ENCODE measurements at places on chromosomes 4 and X.

DNA sequence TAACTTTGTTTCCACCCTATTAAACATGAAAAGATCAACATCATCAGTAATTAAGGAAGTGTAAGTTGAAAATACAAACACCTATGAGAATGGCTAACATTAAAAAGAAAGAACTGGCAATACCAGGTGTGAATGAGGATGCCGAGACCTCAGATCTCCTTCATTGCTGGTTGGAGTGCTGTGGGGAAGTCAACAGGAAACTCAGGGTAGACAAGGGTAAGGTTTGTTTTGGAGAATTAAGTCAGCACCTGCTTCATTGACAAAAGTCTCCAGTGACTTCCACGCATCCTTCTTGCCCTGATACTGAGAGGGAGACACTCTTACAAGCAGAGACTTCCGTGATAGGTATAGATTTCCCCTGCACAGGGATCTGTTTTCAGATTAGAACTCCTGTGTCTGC, 106.1 kb downstream of the IRF2 start:
- DNase-seq: no peak

- DNase-seq: no peak
Observed at GRCh38 chr4:77582711-77583110, 22.9 kb upstream of the CXCL13 start.

GRCh38 chr4:16779028-16779675, 119.3 kb downstream of the LDB2 start:
- no peak for DNase-seq

GRCh38 chr4:142367418-142368180, 478.5 kb downstream of the INPP4B start:
- DNase-seq: no peak

DNA sequence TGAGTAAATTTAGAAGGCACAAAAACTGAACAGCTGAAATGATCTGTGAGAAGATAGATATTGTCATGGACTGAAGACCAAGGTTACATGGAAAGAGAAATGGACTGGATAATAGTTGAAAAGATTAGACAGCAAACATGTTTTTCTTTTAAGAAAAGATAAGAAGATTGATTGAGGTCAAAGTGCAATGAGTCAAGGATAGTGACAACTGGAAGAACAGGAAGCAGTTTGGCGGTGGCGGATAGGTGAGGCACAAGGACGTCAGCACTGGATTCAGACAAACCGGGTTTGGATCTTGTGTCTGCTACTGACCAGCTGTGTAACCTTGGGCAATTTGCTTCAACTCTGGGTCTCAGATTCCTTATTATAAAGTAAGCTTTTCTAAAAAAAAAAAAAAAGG, 2.0 kb upstream of the HPGD start:
- DNase-seq: no peak

- no peak for DNase-seq
Observed at GRCh38 chr4:52554612-52555355, 104.3 kb downstream of the USP46 start.

GRCh38 chr4:27084685-27085361, 224.2 kb downstream of the STIM2 start:
- DNase-seq: no peak

DNA sequence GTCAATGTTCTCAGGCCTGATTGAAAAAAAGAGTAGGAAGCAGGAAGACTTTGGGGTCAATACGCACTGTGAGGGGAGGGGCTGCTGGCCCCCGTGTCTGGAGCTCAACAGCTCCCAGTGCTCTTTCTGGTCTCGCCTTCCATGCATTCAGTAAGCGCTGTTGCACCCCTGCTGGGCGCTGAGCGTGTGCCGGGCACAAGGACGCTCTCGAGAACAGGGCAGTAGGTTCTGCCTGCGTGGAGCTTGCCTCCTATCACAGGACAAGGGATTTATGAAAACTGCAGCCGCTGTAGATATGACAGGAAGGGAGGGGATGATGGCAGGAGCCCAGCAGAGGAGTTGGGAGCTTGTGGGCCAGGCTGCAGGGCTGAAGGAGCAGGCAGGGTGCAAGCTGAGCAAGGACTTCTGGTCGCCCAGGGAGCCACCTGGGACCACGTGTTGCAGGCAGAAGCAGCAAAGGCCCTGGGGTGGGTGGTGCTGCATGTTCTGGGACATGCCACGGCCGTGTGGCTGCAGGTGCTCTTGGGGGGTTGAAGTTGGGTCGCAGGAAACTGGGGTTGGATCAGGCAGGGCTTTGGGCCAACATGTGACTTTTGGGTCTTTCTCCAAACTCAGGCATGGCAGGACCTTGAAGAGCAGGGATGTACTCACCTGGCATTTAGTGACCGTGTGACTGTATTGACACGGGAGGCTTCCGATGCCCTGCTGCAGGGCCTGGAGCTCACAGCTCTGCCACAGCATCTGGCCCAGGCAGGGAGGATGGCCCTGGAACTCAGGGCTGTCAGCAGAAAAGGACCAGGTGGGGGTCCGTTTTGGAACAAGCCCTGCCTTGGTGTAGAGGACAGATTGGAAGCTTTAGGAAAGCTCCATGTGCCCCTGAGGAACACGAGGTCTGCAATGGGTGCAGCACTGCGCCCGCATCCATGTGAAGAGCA, 97.9 kb downstream of the CPZ start:
- no peak for DNase-seq

DNA sequence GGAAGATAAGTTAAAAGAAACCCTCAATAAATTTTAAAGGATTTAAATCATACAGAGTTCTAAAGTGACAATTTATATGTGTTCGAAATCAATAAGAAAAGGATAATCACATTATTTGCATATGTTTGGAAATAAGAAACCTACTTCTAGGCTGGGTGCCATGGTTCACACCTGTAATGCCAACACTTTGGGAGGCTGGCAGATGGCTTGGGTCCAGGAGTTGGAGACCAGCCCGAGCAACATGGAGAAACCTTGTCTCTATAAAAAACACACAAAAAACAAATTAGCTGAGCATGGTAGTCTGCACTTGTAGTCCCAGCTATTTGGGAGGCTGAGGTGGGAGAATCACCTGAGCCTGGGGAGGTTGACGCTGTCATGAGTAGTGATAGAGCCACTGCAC, 8.1 kb upstream of the SAP30 start:
- no peak for DNase-seq

- DNase-seq: no peak
Observed at GRCh38 chr4:105236202-105236915, 89.7 kb downstream of the TET2 start.

GRCh38 chr4:11546391-11547175, 117.9 kb upstream of the HS3ST1 start:
- no peak for DNase-seq

GRCh38 chrX:97026406-97026805, 142.7 kb downstream of the RPA4 start:
- no peak for DNase-seq

DNA sequence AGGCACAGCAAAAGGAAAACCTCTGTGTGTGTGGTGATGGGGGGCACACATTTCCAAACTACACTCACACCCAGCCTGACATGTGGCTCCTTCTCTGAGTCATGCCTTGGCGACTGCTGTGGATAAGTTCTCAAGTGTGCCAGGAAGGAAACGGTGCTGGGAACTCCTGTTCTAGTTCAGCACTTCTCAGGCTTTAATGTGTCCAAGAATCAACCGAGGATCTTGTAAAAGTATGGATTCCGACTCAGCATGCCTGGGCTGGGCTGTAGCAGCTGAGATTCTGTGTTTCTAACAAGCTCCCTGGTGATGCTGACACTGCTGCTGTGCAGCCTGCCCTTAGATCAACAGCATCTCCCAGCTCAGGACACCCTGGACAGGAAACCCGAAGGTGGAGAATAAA, 20.2 kb downstream of the CLNK start:
- DNase-seq: no peak

- peak; percentile 58 for DNase-seq
Observed at GRCh38 chr4:109729718-109730618, at the start of gene PLA2G12A. Gene PLA2G12A (minus strand): TSS chr4:109730070. CDS start chr4:109729809, 261 bp downstream.

GRCh38 chr4:19850909-19851308, 400.8 kb upstream of the SLIT2 start:
- DNase-seq: no peak

DNA sequence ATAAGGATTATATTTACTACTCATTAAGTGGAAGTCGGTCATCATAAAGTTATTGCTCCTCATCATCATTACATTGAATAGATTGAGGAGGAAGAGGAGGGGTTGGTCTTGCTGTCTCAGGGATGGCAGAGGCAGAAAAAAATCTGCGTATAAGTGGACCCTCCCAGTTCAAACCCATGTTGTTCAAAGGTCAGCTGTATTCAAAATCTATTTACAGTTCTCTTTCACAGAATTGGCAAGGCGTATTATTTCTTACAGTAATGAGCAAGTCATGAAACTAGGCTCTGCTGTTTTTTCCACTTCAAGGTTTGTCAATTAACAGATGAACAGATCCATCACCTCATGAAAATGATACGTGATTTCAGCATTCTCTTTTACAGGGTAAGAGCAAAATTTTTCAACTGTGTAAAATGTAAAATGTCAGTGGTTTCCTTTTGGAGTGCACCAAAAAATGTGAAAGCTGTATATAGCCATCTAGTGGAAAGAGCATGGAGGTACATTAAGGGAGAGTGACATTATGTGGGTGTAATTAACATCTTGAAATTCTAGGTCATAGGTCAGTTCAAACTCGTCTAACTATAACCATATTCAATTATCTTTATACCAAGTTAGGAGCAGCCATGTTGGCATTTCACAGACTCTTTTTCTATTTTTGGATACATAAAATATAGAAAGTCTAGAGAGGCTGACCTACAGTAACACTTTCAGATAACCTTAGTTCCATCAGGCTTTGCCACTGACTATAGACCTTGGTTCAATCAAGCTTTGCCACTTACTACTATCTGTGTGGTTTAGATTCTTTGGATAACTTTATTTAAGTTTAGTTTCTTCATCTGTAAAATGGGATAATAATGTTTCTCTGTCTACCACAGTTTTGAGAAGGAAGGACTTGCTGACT, 30.1 kb downstream of the NEIL3 start:
- DNase-seq: no peak

DNA sequence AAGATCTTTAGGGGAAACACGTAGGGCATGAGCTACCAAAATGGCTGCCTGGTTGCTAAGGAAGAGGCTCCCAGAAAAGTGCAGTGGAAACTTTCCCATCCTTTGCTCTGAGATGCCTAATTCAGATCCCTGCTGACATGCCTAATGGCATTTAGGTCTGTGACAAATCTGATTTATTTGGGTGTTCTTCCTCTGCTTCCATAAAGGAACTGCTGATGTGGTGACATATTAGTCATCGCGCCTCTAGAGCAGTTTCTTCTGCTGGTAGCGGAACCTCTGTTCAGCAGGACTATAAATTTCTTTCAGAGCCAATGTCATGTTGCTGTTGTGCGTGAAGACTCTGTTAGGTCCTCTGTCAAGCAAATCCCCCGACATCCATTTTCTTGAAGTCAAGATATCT, 310.0 kb downstream of the PDHA2 start:
- no peak for DNase-seq

GRCh38 chrX:33205321-33205720, 6.0 kb downstream of the DMD start:
- DNase-seq: no peak

GRCh38 chr4:24209131-24209530, 319.3 kb upstream of the PPARGC1A start:
- DNase-seq: no peak

DNA sequence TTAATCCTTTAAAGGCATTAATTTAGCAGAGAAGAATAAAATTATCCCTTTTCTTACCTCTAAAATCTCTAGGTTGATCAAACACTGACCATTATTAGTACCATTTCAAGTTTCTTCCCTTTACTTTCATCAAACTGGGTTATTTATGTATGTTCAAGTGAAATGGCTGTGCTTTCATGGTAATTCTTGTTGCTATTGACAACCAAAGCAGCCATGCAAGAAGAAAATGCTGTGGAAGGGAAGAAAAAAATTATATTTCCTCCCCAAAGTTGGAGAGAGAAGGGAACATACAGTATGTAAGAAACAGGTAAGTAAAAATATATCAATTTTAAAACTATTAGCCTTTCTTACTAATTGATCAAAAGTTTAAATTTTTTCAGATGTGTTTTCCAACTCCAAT, 16.2 kb downstream of the NPNT start:
- DNase-seq: no peak

DNA sequence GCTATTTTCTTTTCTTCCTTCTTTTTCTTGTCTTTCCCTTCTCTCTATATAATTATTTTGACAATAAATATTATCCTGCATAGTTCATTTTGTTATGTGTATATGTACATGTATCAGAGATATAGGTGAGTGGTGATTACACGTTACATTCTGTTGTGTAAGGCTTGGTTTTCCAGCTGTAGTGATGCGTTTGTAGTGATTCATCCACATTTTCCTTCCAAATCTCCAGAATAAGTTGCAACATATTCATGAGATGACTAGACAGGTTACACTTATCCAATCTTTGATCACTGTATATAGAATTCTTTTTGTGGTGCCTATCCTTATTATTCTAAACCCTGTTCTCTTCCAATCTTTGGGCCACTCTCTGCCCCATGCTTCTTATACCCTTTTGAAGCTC, 540.2 kb downstream of the GBA3 start:
- DNase-seq: no peak

DNA sequence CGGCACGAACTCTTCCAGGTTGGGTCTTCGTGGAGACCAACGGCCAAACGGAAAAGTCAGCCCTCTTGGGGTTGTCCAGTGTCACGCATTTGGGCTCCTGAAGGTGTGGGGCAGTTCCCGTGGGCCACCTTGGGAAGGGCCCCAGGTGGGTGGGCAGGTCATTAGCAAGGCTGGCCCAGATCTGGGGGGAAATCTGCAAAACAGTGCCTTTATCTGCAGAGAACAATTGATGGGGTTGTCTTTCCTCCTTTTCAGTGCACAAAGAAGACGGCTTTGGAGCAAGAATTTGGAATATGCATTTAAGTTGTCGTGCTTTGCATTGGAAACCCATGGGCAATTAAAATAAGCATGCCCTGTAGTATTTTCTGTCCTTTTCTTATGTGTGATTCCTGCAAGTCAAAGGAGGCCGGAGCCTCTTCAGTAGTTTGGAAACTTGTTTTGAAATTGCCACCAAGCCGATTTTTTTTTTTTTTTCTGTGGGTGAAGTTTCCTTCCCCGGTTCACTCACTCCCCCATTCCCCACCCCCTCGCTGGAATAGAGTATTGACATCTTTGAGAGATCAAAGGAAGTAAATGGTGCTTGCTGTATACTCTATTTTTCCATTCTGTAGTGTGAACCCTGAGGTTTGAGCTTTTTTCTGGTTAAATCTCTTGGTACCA, 9.8 kb downstream of the ZIC3 start:
- DNase-seq: no peak

DNA sequence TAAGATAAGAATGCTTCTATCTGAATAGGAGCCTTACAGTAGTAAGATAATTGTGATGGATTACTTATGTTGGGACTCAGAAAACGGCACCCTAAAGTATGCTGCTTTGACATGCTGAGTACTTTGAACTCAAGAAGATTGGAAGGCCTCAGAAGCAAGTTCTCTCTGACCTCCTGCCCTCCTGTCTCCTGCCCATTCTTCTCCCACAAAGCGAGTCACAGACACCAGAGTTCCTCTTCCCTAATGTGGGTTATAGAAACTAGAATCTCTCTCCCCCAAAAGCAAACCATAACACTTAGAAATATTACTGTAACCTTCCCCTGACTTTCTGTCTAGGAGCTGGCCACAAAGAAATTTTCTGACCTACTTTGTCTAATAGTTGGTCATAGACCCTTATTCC, 76.5 kb downstream of the DDIT4L start:
- no peak for DNase-seq
